ENCODE measurements at places on chromosomes 11 and 22.

GRCh38 chr11:9951807-9952206 is 287.9 kb downstream of the SWAP70 start:
- DNase-seq: no peak

- DNase-seq: peak; percentile 55
Measured at GRCh38 chr11:128515086-128515485, 72.3 kb downstream of the ETS1 start.

- DNase-seq: no peak
Measured at GRCh38 chr11:105164208-105164607, 24.6 kb upstream of the CARD18 start.

GRCh38 chr11:35100013-35100383 is 39.0 kb upstream of the CD44 start:
- no peak for DNase-seq

- no peak for DNase-seq
Measured at GRCh38 chr22:44523981-44524759, 26.1 kb upstream of the RTL6 start.

GRCh38 chr11:110960167-110960566 is 247.9 kb upstream of the ARHGAP20 start:
- DNase-seq: no peak
